ENCODE measurements at places on chromosomes 5 and 9.

DNA sequence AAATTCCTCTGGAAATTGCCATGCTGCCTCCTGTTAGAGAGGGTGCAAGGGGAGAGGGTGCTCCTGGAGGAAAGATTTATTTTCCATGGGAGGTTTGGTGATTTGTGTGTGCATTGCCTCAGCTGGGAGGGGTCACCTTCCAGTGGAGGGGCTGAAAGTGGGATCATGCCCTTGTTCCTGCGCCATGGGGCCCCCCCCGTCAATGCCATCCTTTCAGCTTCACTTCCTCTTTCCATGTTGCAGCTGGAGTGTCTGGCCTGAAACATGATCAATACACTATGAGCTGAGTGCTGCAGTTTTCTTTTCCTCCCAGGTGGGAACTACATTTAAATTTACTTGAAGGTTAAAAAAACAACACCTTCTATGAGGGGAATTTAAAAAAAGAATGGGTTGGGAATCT is 176.8 kb downstream of the MELK start:
- DNase-seq: no peak

DNA sequence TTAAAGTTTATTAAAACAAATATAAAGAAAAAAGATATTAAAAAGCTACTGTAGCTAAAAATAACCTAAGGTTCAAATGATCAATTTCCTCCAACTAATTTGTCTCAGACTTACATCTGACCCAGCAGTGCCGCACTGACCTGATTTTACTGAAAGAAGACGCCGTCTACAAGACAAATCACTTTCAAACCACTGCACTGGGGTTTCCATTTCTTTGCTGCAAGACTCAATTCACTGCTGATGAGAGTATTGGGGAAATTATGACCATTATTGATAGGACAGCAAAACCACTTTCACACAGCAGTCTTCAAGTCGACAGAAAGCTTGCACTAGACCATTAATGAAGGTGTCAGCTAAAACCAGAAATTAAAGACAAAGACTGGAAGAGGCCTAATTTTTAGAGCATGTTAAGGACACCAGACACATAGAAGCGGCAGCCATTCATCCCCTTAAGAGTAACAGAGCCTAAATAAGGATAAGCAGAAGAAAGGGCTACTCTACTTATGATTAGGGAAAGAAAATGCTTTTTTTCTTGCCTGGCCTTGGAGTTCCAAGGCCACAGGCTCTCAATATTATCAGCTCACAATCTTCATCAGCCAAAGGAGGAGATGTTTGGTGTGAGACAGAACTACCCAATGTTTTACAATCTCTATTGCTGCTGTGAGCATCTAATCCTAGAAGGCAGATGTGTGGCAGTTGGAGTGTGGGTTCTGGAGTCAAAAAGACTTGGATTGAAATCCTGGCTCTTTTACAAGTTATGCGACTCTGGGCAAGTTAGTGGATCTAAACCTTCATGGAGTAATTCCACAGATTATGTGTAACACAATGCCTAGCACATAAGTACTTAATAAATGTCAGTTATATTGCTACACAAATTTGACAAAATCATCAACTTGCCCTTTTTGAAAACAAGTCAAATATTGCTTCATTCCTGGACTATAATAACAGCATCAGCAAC is 190.7 kb downstream of the MAPKAP1 start:
- DNase-seq: no peak

- no peak for DNase-seq
Measured at GRCh38 chr5:88926774-88927173, 43.8 kb upstream of the MEF2C start.

DNA sequence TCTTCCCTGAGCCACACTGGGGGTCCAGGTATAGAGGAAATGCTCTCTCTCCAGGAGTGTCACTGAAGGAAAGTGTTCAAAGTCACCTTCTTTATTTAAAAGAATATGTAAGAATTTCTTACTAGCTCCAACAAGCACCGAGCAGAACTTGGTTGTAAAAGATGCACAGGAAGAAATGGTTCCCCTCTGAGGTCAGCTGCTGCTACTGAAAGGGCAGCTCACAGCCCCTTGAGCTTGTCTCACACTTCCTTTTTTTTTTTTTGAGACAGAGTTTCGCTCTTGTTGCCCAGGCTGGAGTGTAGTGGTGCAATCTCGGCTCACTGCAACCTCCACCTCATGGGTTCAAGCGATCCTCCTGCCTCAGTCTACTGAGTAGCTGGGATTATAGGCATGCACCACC is 77.2 kb downstream of the PRRT1B start:
- DNase-seq: no peak

- DNase-seq: no peak
Measured at GRCh38 chr5:81855591-81855990, 104.7 kb upstream of the SSBP2 start.
